Effector CD4-positive, alpha-beta T cell (primary cell): ENCODE measurements at places on chromosomes 4 and X.

DNA sequence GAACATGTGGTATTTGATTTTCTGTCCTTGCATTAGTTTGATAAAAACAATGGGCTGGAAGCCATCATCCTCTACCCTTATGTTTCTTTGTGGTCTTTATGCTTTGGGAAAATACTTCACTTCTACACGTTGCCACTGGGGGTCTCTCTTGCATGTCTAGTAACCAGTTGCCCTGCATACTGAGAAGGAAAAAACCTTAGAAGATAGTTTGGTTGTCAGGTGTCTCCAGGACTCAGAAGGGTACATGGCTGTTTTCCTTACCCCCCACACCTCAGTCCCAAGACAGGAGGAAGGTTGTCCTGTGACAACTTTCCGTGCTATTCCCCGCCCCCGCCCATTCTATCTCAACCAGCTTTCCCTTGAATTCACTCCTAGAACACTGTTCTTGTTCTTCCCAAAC, 62.1 kb upstream of the LANCL3 start:
- DNase-seq = no peak

- no peak for DNase-seq
Measured at GRCh38 chr4:36256398-36256891, 12.1 kb upstream of the ARAP2 start.

- no peak for DNase-seq
Measured at GRCh38 chr4:41545238-41545637, 7.3 kb downstream of the LIMCH1 start.

- DNase-seq = no peak
Measured at GRCh38 chr4:73139991-73140390, 70.5 kb upstream of the COX18 start.

GRCh38 chr4:6473264-6474052, 1.0 kb upstream of the PPP2R2C start:
- no peak for DNase-seq

- no peak for DNase-seq
Measured at GRCh38 chrX:23885803-23886202, 21.9 kb downstream of the APOO start.

DNA sequence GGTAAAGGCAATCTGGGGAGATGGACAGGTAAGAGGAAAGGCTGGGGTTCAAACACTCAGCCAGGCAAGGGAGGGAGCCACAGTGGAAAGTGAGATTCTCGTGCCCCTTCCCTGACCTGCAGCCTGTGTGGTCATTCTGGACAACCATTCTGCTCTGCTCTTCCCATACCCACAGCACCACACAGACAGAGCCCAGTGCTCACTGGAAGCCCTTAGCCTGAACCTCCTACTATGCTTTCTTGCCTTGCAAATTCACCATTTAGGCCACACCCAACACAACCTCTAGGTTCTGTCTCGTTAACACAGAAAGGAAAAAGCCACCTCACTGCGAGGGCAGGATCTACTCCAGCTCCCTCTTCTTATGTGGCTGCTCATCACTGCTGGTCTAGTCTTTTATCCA, 92.7 kb downstream of the SHISA3 start:
- no peak for DNase-seq

DNA sequence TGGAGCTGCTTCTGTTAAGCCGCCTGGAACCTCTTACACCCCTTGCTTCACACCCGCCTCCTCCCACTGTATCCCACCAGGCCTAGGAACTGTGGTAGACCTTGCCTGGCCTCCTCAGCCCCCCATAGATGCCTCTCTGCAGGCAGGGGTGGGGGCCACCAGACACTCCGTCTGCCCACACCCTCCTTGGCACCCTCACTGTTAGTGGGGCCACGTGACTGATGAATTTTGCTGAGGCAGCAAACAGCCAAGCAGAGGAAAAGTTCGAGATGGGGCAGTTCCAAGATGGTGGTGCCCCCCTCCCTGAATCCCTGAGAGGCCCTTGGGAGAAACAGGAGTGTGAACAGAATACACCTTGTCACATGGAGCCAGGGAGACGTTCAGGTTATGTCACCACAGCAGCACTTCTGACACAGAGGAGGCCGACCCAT, 41.2 kb upstream of the C4orf50 start:
- DNase-seq = no peak

DNA sequence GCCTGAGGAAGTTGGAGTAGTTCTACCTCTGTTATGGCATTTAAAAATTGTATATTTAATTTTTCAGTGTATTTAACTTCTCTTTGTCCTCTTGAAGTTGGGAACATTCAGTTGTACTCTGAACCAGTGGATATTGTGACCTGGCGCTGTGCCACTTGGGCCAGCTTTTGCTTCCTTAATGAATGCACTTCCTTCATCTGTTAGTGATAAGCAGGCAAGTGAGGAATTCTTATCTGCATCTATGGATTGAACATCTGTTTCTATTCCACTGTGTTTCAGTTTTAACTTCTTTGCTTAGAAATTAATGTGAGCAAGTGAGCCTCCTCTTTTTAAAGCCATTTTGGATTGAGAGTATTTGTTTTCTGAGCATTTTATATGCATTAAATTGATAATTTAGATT, 128.3 kb downstream of the UCHL1 start:
- no peak for DNase-seq

- no peak for DNase-seq
Measured at GRCh38 chr4:25813448-25814106, 49.2 kb downstream of the SEL1L3 start.

DNA sequence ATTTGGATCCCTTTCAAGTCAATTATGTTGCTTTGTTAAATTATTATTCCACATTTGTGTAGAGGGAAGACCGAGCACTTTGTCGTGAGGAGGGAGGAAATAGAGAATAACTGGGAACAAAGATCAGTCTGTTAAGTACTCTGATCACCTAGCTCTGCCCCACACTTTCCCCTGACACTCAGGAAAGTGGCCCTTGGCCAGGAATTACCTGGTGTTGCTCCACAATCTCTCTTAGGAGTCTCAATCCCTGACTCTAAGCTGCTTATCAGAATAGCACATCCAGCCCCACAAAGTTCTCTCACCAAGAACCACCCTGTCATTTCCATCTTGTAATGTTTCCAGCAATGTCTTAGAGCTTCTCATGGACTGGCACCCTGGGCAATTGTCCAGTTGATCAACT, 83.8 kb upstream of the BMPR1B start:
- DNase-seq = no peak

DNA sequence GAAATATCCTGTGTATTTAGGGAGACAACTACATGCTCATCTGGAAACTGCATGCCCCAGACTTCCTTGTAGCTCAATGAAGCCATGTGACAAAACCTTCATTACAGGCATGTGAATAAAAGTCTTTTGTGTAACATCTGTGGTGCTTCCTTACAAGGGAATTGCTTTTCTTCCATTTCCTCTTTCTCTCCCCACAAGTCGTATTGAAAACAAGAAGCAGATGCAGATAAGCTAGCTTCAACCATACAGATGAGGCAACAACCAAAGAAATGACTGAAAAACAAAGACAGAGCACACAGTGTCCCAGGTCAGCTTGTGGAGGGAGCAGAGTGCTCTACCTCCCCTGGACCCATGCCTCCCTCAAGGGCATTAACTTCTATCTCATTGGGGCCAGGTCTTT, 115.8 kb upstream of the INPP4B start:
- DNase-seq = no peak

DNA sequence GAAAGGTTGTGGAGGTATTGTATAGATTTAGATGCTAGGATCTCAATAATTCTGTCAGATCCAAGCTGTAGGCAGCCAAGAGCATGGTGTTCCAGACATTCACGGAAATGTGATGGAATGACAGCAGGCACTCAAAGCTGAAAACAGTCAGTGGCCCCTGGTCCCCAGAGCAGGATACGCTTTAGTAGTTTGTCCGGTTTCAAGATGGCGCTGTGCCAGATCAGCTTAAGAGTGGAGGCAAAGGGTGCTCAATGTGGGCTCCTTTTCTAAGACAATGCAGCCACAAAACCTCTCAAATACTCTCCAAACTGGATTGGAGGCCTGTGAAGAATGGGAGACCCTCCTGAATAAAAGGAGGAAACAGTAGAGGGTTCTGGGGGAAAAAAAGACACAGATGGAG, 291.2 kb upstream of the HS3ST1 start:
- DNase-seq = no peak

DNA sequence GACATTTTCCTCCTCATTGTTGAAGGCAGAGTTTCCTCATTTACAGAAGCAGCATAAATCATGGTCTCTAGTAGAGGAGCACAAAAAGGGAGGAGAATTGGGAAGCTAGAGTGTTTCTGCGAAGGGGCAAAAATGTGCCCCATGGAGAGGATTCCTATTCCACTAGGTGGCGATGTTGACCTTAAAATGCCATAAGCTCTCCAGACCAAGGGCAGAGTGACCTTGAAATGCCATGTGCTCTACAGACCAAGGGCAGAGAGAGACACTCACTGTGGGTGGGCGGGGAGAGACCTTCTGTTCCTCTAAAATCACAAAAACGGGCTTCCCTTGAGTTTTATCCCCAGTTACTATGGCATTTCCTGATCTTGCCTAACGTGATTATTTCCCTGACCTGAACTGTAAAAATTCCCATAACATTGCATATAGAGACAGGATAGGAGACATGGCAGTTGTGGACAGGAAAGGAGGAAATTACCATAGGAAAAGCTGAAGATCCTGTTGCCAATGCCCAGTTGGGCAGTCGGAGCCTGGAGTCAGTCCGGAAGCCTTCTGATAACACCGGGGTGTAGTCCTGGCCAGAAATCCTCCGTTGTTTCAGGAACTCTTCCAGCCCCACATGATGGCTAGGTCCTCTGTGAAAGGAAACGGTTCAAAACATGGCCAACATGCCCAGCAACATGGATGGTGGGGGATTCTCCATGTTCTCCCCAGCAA, 567.7 kb downstream of the MAGEB5 start:
- no peak for DNase-seq

GRCh38 chr4:11720292-11720691, 291.6 kb upstream of the HS3ST1 start:
- no peak for DNase-seq

DNA sequence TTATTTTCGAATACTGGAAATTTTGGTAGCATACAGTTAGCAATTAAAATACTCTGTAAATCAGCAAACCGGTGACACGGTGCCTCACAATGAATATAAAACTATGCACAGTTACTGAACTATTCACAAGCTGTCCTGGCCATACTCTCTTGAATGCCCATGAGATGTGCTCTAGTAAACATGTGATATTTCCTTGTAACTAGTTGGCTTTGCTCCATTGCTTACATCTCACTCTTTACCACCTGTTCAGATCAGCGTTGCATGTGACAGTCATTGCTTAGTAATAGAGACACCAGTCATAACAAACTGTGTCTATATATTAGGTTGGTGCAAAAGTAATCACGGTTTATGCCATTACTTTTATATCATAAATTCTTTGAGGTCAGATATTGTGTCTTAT, 897.9 kb upstream of the FTHL17 start:
- no peak for DNase-seq

- no peak for DNase-seq
Measured at GRCh38 chr4:163495900-163496299, 1.4 kb downstream of the TMA16 start.

DNA sequence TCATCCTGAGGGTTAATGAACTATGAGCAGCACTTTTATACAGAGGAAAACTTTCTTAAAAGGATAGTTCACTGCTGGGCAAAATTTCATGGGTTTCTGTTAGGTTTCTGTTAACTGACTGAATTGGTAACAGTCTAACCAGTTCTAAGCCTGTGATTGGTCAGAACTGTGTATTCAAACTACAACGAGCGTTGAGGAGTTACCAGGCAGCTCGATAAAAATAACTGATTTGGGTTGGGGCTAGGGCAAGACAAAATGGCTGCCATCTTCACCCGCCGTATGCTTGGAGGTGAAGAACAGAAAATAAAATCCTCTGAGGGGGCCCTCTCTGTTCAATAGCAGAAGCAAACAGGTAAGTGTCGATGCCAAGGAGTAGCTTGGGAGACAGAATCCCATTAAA, 22.0 kb downstream of the FAM133A start:
- no peak for DNase-seq

DNA sequence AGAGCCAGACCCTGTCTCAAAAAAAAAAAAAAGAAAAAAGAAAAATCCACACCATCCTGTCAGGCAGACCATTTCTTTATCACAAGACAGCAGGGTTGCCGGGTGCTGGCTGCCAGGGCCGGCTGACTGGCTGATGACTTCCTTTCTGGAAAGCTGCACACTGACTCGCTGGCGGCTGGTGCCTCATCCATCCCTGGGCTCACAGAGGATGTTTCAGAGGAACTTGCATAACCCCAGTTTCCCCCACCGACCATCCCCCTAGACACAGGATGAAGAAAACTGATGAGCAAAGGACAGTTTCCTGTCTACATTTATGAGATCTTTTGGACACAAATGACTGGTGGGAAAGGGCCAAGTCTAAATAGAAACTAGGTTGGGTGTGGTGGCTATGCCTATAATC, 14.1 kb downstream of the HPSE start:
- no peak for DNase-seq

DNA sequence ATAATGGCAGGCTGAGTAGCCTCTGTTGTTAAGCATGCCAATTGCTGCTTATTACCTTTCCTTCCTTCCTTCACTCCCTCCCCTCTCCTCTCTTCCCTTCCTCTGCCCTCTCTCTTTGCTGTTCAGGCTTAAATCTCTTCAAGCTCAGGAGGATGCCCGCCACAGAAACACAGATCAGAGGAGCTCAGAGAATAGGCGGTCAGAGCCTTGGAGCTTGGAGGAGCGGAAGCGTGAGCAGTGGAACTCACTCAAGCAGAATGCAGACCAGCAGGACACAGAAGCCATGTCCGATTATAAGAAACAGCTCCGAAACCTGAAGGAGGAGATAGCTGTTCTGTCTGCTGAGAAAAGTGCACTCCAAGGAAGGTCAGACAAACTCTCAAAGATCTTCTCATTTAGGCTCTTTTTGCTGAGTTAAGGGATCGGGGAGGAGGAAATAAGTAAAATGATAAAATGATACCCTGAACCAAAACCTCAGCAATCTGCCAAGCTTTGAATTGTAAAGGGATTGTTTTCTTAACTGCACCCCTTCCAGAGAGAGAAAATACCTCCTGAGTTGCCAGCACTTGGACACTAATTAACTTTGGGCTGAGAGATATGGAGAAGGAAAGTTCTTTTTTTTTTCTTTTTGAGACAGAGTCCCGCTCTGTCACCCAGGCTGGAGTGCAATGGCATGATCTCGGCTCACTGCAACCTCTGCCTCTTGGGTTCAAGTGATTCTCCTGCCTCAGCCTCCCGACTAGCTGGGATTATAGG, 20.9 kb downstream of the SPATA18 start:
- DNase-seq = no peak

- no peak for DNase-seq
Measured at GRCh38 chr4:25889589-25890503, 24.2 kb upstream of the SMIM20 start.

- DNase-seq = peak; percentile 4
Measured at GRCh38 chr4:55635741-55636655, at the start of gene NMU. Gene NMU (minus strand): TSS chr4:55636298. CDS start chr4:55636192, 106 bp downstream.

DNA sequence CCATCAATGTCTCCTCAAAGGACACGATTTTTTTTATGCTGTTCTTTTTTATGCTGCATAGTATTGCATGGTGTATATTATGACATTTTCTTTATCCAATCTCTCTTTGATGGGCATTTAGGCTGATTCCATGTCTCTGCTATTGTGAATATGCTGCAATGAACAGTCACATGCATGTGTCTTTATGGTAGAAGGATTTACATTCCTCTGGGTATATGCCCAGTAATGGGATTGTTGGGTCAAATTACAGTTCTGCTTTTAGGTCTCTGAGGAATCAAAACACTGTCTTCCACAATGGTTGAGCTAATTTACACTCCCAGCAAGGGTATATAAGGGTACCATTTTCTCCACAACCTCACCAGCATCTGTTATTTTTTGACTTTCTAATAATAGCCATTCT, 113.9 kb downstream of the GRIA3 start:
- no peak for DNase-seq
